ENCODE measurements at places on chromosomes 6 and 20.

GRCh38 chr20:5442101-5442500 lies 125.3 kb upstream of the PROKR2 start:
- DNase-seq, result no peak

DNA sequence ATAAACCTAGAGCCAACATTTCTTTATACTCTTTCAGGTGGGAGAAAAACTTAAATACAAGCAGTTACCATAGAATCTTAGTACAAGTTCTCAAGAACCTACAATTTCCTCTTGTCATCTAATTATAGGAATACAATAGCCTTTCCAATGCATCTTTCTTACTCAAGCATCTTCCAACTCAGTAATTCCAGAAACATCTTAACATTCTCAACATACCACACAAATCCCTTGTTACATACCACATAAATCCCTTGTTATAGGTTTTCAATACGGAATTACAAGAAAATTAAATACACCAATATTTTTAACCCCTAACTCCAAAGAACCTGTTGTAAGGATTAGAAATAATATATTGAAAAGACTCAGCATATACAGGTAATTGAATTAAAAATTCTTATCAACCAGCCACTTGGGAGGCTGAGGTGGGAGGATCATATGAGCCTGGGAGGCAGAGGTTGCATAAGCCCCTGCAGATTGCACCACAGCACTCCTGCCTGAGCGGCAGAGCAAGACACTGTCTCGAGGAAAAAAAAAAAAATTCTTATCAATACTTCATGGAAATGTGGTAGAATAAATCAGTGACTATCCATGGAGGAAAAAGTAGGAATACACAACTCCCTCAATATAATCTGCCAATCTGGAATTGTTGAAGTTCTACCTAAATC lies 127.5 kb upstream of the CCDC28A start:
- DNase-seq, result no peak

DNA sequence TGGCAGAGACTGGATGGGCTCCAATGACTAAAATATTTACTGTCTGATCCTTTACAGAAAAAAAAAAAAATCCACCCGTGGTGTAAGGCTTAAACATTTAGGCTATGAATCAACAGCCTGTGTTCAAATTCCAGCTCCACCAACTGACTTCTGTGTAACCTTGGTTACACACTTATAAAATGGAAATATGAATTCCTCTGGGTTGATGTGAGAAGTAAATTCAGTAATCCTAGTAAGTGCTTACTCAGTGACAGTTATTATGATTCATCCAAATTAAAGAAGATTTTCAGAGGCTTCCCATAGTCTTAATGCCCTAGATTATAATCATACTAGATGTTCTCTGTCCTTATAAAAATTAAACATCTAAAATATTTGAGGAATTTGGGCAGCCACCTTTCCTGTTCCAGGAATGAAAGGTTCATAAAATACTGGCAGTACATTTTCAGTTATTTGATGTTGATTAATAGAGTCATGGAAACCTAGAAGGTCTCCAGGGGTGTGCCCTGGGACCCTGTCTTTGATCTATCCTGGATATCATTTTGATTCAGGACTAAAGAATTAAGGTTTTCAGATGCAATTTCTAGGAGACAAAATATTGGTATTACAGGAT lies 180.3 kb upstream of the ZNF217 start:
- DNase-seq, result no peak

DNA sequence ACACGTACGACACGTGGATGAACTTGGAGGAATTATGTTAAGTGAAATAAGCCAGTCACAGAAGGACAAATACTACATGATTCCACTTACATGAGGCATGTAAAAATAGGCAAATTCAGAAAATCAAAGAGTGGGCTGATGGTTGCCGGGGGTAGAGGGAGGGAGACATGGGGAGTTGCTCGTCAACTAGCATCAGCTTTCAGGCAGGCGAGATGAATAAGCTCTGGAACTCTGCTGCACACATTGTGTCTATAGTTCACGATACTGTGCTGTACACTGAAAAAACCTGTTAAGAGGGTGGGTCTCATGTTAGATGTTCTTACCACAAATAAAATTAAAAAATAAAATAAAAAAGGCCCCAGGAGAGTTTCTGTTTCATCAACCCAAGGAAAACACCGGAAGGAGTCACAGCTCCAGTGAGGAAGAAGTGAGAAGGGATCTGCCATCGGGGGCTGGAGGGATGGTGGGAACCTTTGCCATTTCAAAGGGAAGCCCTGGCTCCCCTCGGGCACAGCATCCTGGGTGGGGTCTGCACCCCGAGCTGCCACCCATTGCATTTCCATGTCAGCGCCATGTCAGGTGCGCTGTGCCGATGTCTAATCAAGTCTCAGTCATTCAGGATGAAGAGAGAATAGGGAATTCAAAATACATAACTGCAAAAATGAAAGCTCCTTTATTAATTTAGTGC lies 98.3 kb downstream of the SLC22A23 start:
- no peak for DNase-seq

- no peak for DNase-seq
Observed at GRCh38 chr6:40693768-40694167, 106.6 kb upstream of the LRFN2 start.

GRCh38 chr6:129648819-129649491 lies 61.0 kb downstream of the ARHGAP18 start:
- DNase-seq, result no peak

DNA sequence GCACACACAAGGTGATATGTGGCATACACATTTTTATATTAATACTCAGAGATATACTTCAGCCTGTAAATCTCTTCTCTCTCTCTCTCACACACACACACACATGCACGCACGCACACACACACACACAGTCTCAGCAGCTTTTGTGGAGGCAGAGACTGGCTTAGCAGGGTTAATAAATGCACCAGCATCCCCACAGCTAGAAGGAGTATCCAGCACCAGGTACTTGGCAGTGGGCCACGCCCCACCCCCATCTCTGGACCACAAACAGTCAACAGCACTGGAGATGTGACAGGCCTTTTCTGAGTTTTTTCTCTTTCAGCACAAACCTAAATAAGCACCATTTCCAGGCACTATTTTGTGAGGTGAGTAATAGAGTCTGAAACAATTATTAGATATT lies 47.3 kb upstream of the LRFN2 start:
- DNase-seq, result peak; percentile 59

- DNase-seq, result no peak
Observed at GRCh38 chr6:83231146-83231545, 38.0 kb downstream of the RWDD2A start.

- DNase-seq, result no peak
Observed at GRCh38 chr6:126807876-126808275, 310.6 kb upstream of the RSPO3 start.

- DNase-seq, result no peak
Observed at GRCh38 chr6:151502499-151502898, 8.7 kb downstream of the CCDC170 start.

DNA sequence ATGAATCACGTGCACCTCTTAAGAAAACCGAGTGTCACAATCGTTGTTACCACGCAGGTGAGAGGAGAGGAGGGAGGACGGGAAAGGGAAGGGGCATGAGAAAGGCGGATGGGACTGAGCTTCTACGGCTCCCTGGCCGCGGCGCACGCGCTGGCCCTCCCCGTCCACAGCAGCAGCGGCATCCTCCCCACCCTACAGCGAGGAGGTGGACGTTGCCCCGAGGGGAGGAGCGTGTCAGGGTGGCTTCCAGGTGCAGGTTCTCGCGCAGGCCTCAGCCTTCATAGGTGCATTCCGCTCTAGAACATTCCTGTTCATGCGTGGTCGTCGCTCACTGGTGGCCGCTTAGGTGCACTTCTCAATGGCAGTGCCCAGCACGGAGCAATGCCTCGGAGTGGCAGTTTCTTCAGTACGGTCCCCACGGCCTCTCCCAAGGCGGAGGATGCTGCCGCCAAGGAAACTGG lies 29.7 kb upstream of the AFDN start:
- DNase-seq, result no peak

GRCh38 chr6:136696783-136697364 lies 95.4 kb downstream of the MAP3K5 start:
- peak; percentile 80 for DNase-seq

Data from NCI-H2081 (cell line).